Cortex of kidney (tissue), 1 donor: ENCODE measurements at places on chromosomes 3 and 15.

GRCh38 chr3:113241292-113242095, 30.1 kb downstream of the BOC start:
- no peak for DNase-seq

GRCh38 chr15:73385205-73385604, 16.4 kb upstream of the HCN4 start:
- no peak for DNase-seq

- no peak for DNase-seq
Observed at GRCh38 chr3:15726043-15726442, 71.7 kb downstream of the ANKRD28 start.

DNA sequence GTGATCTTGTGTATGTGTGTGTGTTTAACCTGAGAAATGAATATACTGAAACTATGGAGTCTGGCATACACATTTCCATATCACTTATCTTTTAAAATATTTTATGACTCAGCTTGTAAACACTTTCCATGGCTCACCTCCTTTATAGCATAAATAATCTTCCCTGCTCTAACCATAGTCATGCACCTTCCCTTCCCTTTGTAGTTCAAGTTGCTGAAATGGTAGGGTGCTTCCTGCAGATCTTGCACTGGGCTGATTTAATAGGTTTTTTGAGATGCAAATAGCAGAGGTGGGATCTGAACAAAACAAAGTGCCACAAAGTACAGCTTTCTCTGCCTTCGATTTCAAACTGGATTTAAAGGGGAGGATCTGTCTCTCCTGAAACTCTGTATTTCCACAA, 712.7 kb upstream of the LMCD1 start:
- DNase-seq: no peak

DNA sequence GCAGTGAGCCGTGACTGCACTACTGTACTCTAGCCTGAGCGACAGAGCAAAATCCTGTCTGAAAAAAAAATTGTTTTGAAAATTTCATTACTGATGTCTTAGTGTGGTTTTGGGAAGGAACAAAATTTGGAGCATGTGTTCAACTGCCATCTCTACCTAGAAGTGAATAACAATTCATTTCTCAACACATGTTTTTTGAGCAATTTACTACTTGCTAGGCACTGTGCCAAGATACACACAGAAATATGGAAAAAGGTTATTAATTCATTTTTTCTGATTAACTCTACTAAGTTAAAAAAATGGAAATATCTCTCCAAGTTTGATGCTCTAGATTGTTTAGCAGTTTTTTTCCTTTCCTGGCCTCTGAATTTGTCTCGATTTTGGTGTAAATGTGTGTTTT, 5.2 kb upstream of the TCF12 start:
- no peak for DNase-seq

GRCh38 chr3:177358091-177358976, 161.1 kb upstream of the TBL1XR1 start:
- no peak for DNase-seq

GRCh38 chr3:147493666-147494065, 84.5 kb downstream of the ZIC1 start:
- no peak for DNase-seq

DNA sequence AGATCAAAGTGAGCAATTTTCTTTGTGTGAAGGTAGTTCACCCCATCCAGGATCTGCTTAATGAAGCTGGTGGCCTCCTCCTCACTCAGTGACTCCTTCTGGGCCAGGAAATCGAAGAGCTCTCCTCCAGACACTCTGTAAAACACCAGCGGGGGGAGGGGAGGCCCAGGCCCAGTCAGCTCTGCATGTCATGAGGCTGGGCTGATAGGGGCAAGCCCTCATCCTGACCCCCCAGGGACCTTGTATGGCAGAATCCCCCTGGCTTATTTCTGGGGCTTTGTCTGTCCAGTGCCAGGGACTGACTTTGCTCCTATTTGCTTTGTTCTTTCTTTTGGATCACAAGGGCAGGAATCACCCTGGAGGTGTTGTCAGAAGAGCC, 74.9 kb downstream of the DAPK2 start:
- no peak for DNase-seq
